CD4-positive, alpha-beta T cell treated with Interferon gamma for 1 hour (primary cell): ENCODE measurements at places on chromosomes 7 and 10.

- no peak for DNase-seq
Measured at GRCh38 chr7:130387628-130388403, 7.5 kb downstream of the CPA1 start.

GRCh38 chr7:102322202-102322715, 34.0 kb downstream of the SPDYE6 start:
- no peak for DNase-seq

DNA sequence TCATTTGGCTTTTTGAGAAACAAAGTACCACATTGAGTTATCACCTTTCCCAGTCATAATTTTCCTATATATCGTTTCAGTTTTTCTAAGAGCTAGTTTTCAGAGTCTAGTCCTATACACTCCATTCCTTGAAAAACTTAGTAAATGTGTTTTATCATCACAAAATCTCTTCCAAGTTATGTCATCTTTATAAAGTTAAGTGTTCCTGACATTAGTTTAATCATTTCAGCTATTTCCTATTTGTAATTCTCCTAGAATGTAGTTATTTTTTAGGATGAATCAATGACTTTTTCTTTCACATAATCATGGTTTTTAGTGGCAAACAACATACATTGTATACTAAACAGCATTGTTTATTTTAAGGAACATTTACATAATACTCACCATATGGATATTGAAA, 191.7 kb upstream of the BET1 start:
- DNase-seq = no peak

DNA sequence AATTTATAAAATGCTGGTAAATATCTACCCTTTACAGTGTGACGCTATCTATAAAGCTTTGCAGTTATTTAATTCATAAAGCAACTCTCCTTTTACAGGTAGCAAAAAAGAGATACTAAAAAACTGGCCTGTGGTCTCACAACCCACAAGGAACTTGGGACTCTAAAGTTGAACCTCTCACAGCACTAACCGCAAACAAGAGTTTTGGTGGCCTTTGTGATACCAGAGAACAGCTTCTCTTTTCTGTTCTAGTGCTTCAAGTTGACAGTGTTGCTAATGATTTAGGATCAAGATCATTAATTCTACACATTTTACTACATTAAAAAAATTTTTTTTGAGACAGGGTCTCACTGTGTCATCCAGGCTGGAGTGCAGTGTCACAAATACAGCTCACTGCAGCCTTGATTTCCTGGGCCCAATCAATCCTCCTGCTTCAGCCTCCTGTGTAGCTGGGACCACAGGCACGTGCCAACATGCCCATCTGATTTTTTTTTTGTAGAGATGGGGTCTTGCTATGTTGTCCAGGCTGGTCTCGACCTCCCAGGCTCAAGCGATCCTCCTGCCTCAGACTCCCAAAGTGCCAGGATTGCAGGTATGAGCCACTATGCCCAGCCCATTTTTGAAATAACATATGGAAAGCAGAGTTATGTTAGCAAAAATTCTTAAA, 56.0 kb upstream of the ST8SIA6 start:
- DNase-seq = no peak

DNA sequence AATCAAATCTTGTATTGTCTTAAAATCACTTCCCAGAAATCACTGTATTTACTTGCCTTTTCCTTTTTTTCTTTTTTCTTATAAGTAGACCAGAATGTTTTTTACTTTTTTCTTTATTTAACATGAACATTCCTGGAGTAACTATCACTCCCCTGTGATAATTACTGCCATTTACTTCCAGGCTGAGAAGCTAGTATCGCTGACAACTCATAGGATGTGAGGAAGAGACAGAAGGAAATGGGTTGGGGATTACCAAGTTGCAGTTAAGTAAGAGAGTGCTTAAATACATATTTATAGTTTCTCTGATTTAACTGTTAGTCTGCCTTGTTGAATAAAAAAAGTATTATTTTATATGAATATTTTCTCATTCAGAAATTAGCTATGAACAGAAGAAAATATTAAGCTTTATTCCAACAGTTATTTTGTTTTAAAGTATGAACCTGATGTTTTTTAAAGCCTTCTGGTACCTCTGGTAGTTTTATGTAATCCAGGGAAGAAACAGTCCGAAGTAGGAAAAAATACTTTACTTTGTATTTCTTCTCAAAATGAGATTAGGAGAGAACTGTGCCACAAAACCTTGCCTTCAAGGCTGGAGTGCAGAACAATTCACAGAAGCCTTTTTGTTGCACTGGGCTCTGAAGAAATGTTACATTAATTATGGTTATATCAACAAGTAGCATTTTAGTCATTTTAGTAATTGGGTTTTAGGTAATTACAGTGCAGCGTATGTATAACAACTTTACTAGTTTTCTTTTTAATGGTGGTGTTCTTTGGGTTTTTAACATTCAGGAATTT, 72.8 kb downstream of the SHOC2 start:
- DNase-seq = no peak

- DNase-seq = peak; percentile 52
Measured at GRCh38 chr10:14556285-14556956, 218.3 kb downstream of the FAM107B start.

DNA sequence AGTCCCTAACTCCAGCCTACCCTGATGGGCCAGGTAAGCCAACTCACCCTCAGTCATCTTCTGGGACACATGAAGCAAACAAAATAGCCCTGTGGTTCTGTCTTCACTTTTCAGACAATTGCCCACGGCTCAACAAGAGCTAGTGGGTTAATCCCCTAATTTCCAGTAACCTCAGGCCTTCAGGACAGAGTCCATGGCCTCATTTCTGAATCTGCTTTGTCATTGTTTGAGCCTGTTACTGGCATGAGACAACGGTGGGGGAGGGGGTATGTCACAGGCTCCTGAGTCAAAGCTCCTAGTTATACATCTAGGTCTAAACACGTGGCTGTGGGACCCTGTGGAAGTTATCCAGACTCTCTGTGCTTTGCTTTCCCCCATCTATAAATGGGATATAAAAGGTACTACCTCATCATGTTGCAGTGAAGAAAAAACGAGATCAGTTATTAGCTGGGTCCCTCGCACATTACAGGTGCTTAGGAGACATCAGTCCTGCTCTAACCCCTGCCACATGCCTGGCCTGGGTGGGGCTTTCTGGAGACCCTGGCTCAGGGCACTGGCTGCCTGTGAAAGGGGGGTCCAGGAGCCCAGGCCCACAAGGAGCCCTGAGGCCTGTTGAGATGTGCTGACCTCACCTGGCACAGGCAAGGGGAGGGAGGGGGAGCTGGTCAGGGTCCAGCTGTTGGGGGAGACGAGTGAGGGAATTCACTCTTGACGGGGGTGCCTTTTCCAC, 16.5 kb downstream of the MAT1A start:
- no peak for DNase-seq

DNA sequence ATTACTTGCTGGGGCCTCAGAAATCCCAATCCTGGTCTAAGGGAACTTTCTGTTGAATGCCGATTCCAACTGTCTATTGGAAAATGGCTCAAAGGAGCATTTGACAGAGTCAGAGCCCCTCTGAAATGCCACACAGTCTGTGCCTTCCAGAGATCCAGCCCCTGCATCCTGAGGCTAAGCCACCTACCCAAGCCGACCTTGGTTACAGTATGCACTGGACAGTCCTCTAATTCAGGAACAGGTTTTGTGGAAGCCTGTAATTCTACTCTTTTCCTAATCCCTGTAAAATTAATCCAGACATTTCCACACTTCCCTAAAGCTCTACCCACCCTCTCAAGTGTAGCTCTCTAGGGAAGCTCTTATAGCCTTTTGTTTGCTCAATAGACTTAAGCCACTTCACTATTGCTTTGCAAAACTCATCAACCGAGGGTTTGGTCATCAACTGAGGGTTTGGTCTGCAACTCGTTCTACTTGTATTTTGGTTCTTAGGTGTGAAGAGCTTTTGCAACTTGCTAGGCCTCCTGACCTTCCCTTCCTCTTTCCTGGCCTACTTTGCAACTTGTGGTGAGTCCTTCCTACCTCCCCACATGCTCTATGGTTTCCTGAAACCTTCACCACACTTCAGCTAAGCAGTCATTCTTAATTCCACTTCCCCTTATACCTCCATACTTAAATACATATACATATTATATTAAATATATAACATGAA, 364.8 kb downstream of the SFMBT2 start:
- peak; percentile 40 for DNase-seq

DNA sequence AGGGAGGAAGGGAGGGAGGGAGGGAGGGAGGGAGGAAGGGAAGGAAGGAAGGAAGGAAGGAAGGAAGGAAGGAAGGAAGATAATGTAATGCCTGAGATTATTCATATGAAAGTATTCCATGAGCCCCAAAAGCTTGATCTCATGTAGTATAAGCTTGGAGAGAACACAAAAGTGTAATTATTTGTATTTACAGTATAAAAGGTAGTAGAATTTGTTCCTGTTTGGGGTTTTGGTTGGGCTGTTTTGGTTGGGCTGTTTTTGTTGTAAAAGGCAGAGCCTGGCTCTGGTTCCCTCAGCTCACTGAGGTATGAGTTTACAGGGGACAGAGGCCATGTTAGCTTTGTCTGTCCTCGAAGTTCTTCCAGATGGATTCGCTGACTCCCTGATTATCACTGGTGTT, 45.3 kb upstream of the EBLN1 start:
- no peak for DNase-seq

GRCh38 chr7:128322040-128322643, 21.6 kb downstream of the RBM28 start:
- peak; percentile 13 for DNase-seq

- no peak for DNase-seq
Measured at GRCh38 chr7:21903020-21903786, 42.5 kb downstream of the CDCA7L start.

GRCh38 chr10:102948176-102948575, 30.1 kb downstream of the CNNM2 start:
- no peak for DNase-seq

DNA sequence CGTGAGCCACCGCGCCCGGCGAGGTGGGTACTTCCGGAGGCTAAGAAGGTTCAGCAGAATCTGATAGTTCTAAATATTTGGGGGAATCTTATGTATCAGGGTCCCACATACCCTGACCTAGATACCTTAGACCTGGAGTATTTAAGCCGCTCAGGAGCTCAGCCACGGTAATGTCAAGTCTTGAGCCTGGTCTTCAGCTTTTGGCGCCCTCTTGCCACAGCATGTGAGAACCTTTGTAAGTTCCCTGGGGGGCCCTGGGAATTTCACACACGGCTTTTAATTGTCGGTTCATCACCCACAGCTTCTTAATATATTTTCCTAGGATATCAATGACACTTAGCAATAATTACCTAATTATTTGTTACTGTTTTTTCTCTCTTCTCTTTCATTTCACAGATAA, 324.3 kb upstream of the GALNT17 start:
- DNase-seq = no peak

- DNase-seq = no peak
Measured at GRCh38 chr10:120861178-120861855, 10.2 kb downstream of the WDR11 start.

- no peak for DNase-seq
Measured at GRCh38 chr7:54946764-54947163, 72.1 kb upstream of the EGFR start.

DNA sequence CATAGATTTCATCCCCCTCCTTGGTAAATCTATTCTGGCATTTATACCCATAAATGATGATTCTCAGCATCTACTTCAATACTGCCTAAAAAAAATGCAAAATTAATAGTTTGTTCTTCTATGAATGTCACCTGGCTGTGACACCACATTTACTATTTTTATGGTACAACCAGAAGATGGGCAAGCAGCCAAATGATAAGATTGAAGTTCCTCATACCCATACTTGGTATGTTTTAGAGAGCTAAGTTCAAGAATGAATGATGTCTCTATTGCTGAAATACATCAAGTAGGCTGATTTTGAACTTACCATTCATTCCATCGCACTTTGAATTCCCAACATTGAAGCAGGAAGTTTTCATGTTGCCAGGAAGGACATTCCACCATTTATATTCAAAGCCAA, 134.2 kb downstream of the ELAPOR2 start:
- no peak for DNase-seq

- DNase-seq = no peak
Measured at GRCh38 chr7:92044940-92045339, 89.3 kb downstream of the CYP51A1 start.

DNA sequence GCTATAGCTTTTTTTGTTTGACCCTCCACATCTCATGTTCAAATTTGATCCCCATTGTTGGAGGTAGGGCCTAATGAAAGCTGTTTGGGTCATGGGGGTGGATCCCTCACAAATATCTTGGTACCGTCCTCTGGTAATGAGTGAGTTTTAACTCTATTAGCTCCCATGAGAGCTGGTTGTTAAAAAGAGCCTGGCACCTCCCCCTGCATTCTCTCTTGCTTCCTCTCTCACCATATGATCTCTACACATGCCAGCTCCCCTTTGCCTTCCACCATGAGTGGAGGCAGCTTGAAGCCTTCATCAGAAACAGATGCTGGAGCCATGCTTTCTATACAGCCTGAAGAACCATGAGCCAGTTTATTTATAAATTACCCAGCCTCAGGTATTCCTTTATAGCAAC, 43.0 kb upstream of the IMMP2L start:
- DNase-seq = no peak

GRCh38 chr7:109582211-109582610, 1012.5 kb downstream of the DNAJB9 start:
- no peak for DNase-seq

GRCh38 chr10:12726971-12727831, 274.3 kb downstream of the CCDC3 start:
- no peak for DNase-seq

DNA sequence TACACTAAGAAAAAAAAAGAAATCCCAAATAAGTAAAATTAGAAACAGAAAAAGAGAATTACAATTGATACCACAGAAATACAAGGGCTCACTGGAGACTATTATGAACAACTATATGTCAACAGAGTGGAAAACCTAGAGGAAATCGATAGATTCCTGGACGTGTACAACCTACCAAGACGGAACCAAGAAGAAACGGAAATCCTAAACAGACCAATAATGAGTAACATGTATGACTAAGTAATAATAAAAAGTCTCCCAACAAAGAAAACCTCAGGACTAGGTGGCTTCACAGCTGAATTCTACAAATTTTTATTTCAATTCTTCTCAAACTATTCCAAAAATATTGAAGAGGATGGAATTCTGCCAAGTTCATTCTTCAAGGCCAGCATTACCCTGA, 13.9 kb downstream of the DIP2C start:
- no peak for DNase-seq

DNA sequence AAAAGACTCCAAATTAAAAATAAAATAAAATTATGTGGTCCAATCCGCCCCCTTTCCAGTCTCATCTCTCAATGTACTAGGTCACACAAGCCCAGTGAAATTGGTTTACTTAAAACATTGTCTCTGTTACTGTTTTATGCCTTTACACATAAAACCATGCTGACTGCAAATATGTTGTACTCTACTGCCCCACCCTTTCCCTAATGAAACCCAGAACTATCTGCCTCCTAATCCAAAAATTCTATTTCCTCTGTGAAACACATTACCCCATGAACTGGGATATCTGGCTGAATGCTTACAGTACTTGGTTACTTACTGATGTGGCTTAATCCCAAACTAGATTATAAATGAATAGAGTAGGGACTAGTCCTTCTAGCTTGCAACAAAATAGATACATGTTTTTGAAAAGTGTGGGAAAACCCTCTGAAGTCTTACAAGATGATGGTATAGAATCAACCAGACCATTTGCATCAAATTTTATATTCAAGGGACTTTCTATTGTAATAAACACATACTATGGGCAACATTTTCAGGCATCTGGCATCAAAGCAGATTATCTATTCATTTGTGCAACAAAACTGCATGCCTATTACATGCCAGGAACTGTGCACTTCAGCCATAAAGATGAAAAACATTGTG, 10.0 kb upstream of the KMT2E start:
- no peak for DNase-seq
